Hippocampal formation (tissue), 2 donors: ENCODE measurements at places on chromosomes 13 and 19.

DNA sequence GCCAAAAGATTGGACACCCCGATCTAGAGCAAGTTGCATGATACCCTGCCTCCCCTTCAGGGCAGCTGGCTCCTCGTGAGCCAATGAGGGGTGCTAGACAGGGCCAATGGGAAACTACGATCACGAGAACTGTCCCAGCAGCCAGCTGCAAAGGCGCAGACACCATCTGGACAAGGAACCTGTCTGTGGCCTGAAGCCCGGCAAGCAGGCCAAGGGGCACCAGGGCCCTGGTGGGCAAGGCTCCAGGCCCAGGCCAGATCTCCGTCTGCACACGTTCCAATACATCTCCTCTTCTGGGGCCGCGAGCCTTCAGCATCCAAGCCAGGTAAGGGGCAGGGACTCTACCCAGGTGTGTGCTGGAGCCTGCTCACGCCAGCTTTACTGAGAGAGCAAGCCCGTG, 20.2 kb downstream of the MED26 start:
- DNase-seq: no peak

GRCh38 chr19:50322234-50322633, 6.9 kb downstream of the KCNC3 start:
- DNase-seq: no peak

GRCh38 chr19:1009041-1009980, 9.1 kb downstream of the GRIN3B start:
- DNase-seq: no peak

DNA sequence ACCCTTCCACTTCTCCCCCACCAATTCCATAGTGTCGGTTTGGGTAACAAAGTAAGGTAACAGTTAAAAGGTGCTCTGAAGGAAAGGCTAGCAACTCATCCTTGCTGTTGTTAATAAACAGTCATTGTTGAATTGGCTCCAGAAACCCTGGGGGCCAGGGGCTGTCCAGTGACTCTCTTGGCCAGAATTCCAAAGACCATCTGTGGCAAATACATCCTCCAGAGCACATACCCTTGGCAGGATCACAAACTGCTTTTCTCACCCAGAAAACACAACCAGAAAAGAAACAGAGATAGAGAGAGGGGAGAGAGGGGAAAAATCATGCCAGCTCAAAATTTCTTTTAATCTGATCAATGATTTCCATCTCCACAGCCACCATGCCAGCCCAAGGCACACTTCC, 22.1 kb downstream of the CACNA1A start:
- DNase-seq: no peak

- DNase-seq: no peak
These were observed 7.4 kb downstream of the MPND start for GRCh38 chr19:4350726-4351125.

DNA sequence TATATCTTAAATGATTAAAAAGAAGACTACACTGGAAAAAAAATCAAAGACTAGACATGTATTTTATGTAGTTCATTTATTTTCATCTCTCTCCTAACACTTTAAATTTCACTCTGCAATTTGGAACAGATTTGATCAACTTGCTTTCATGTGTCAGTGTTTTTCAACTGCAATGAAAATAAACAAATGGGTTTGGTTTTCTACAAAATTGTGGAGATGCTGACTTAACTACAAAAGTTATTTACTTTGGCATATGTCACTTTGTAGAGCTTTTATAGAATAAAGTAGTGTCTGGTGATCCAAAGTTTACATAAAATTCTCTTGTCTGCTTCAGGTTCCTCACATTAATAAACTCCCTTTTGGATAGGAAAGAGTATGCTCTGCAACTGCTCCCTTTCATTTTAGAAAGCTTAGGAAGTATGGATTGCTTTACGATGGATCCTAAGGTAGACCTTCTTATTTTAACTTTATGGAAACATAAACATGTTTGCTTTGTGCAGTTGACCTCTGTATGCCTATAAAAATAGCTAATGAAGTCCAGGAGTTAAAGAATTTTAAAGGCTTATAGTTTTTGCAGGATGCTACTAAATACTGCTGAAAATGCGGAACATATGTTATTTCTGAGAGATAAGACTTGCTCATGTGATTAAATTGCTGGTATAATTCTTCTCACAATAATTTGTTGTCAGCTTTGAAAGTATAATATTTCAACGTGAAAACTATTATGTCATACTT, 815.9 kb downstream of the PCDH9 start:
- DNase-seq: no peak

GRCh38 chr13:91369441-91369831, 21.9 kb downstream of the MIR17HG start:
- DNase-seq: no peak

GRCh38 chr13:107642831-107643230, 572.5 kb downstream of the LIG4 start:
- no peak for DNase-seq
